ENCODE measurements at places on chromosomes 4 and X.

GRCh38 chrX:154712781-154713740 is 37.8 kb downstream of the GAB3 start:
- no peak for DNase-seq

GRCh38 chrX:13966071-13966792 is 63.5 kb downstream of the GEMIN8 start:
- DNase-seq, result no peak

DNA sequence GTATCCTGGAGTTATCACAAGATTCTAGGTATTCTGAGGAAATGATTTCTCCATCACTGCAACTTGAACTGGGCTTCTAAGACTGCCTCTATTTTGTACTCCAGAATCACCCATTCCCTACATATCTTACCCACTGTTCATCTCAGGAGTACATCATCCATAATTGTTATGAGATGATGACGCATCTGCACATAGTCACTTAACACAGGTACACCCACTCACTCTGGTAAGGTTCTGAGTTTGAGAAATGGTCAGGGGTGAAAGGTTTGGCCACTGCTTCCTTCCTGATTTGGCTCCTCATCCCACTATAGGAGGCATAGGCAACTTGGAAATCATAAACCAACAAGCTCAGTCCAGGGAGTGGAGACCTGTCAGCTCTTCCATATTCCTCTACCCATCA is 143.9 kb downstream of the GLRA2 start:
- no peak for DNase-seq

- DNase-seq, result no peak
Measured at GRCh38 chr4:113446019-113446418, 315.5 kb downstream of the CAMK2D start.

DNA sequence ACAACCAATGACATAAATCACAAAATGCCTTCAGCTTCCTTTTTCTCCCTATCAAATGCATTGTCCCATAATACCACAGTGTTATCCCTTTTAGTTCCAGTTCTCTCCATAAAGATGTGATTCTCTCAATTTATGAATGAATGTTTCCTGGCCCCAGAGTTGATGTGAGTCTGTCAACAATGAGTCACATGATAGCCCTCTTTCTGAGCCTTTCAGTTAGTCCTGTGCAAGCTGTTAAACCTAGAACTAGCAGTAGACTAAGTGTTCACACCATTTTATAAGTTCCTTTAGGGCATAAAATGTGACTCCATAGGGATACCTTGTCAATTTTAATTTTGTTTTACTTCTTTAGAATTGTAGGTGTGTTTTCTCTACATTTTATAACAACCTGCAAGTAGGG is 129.5 kb downstream of the PABPC4L start:
- no peak for DNase-seq

- no peak for DNase-seq
Measured at GRCh38 chrX:154378059-154378798, 866 bp upstream of the EMD start.

GRCh38 chr4:38132107-38132673 is 172.0 kb downstream of the PTTG2 start:
- peak; percentile 52 for DNase-seq

GRCh38 chrX:40106676-40107290 is 9.0 kb upstream of the BCOR start:
- DNase-seq, result no peak

GRCh38 chr4:104677116-104677515 is 182.4 kb upstream of the CXXC4 start:
- no peak for DNase-seq

DNA sequence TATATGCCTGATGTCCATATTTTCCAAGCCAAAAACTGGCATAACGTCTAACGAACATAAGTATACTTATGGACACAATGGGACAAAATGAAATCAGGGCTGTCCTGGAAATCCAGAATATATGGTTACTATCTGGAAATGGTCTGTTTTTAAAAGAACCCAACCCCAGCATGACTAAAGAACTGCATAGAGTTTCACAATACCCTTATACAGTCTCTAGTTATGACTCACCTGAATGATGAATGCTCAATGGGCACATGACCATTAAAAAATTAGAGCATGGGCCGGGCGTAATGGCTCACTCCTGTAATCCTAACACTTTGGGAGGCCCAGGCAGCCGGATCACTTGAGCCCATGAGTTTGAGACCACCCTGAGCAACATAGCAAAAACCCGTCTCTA is 31.8 kb downstream of the AMMECR1 start:
- DNase-seq, result no peak

- DNase-seq, result no peak
Measured at GRCh38 chr4:36523182-36523581, 241.8 kb downstream of the DTHD1 start.

DNA sequence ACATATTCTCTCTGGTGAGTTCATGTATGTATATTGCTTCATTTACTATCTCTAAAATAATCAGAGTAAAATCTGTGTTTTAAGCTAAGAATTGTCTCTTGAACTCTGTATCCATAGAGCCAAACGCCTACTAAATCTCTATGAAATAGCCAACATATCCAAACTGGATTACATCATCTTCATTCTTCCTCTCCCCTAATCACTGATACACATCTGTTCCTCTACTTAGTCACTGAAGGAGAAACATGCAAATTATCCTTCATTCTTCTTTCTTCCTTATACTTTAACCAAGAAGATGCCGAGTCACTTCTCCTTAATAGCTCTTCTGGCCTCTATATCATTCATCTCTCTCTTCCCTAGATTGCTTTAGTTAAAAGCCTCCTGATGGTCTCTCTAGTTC is 630.4 kb upstream of the FTHL17 start:
- DNase-seq, result no peak

GRCh38 chr4:24980740-24981139 is 50.0 kb downstream of the LGI2 start:
- no peak for DNase-seq

- DNase-seq, result no peak
Measured at GRCh38 chr4:187552781-187553180, 442.8 kb upstream of the ZFP42 start.

DNA sequence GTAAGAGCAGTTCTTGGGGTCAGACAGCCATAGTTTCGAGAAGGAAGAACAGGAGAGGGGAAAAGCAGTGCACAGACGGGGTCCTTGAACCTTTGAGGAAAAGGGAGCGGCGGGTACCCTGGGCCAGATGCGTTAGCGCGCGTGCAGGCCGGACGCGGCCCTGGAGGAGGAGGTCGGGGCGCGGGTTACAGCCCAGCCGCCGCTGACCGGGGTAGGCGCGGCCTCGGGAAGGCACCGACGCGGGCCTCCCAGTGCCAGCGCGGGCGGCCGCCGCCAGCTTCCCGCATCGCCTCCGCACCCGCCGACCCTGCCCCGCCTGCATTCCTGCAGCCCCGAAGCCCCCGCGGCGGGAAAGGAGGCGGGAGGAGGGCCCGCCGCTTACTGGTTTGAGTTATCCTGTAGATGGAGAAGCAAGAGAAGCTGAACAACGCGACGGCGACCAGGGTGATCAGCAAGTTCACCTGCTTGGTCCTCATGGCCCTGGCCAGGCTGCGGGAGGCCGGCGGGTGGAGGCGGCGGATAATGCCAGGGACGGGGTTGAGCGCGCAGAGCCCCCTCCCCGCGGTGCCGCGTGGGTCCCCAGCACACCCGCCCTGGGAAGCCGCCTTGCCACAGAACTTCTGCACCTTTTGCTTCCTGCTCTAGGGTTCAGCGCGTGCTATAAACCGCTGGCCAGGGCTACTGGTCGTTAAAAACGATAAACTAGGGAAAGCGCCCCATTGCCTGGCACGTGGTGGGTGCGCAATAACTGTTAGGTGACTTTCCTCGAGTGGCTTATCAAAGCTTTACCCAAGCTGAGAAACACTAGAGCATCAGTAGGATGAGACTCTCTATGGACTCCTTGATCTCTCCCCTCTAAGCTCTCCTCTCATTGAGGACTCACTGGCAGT is at the start of gene MGAT4D:
Gene MGAT4D, minus strand, starts transcription at position 547 of the 890 bp plus-strand sequence. Its CDS starts 71 bp downstream, at position 476.
- DNase-seq, result no peak
